ENCODE measurements at places on chromosomes 6 and 20.

GRCh38 chr20:3934624-3935023 is 45.4 kb downstream of the PANK2 start:
- DNase-seq: no peak

DNA sequence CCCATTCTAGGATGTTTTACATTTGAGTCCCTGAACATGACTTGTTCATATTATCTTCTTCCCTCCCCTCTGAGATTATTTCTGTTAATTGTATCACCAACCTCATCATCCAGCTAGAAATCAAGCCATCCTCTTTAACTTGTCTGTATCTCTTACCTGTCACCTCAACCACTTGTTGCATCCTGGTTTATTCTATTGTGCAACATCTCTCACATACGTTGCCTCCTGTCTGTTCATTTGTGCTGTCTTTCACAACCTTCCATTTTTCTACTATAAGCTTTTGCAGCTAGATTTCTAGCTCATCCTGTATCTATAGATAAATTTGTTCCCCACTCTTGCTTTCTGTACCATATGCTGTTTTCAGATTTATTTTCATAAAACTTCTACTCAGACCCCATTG is 183.7 kb downstream of the MCHR2 start:
- no peak for DNase-seq

- no peak for DNase-seq
Measured at GRCh38 chr6:70684794-70685493, 17.3 kb downstream of the SMAP1 start.

DNA sequence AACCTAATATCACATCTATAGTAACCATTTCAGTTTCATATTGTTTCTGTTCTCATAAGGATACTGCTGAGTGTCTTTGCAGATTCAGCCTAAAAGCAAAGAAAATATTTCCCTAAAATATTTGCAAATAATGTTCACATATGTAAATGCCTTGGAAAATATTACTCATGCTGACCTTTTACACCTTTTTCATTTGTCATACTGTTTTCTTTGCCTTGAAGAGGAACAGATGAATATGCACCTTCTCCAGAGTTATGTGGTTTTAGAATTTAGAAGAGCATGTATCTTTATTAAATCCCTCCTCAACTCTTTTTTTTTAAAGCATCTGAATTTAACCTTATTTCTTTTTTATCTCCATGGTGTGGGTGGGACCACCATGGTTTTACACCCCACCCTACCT is 32.5 kb downstream of the NDUFAF5 start:
- DNase-seq: no peak

- no peak for DNase-seq
Measured at GRCh38 chr20:8388141-8388540, 256.1 kb downstream of the PLCB1 start.

- no peak for DNase-seq
Measured at GRCh38 chr6:150841697-150842096, 23.8 kb upstream of the MTHFD1L start.

- DNase-seq: no peak
Measured at GRCh38 chr6:168161371-168161750, 82.3 kb upstream of the FRMD1 start.

- DNase-seq: no peak
Measured at GRCh38 chr20:3971145-3971544, 44.2 kb downstream of the RNF24 start.

All from dorsolateral prefrontal cortex (tissue), 122 donors.